Activated CD4-positive, alpha-beta T cell treated with anti-CD3 and anti-CD28 coated beads, Interleukin-2, amount 50 U/mL, for 1 hour (primary cell): ENCODE measurements at places on chromosomes 12 and 14.

DNA sequence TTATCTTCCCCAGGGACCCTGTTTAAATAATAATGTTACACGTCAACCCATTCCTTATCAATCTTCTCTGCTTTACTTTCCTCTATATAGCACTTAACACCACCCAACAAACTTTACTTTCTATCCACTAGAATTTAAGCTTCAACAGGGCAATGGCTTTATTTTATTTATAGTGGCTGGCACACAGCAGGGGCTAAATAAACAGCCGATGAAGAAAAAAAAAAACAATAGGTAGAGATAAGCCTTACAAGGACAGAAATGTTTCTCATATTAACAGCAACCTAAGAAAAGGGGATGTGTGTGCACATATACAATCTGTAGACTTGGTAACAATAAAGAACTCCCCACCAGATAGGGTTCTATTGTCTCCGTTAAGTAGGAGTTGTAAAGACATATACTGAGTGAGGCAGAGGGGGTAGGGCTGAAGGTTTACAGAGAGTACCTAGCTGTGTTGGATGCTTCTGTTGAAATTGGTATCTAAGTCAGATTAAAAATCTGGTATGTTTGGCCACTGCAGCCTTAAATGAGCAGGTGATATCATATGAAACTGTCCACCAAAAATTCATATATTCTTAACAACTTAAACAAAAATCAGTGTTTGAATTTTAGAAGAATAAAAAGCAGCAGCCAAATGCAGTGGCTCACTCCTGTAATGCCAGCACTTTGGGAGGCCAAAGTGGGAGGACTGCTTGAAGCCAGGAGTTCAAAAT, 24.7 kb upstream of the AP4S1 start:
- no peak for DNase-seq

DNA sequence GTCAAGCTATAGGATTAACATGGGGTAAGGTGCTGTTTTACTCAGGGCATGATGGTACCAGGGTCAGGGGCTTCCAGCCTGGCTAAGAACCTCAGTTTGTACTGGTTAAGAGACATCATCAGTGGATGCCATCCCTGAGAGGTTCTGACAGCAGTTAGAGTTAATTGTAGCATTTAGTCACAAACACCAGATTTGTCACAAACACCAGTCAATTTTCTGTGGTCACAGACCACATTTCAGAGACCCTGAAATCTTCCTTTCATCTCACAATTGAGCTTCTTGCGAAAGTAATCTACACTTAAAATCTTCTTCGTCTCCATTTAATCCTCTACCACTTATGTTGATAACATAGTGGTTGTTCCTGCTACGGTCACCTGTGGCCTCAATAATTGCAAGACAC, 143.0 kb upstream of the EGLN3 start:
- no peak for DNase-seq

GRCh38 chr12:113162102-113163029, 12.8 kb downstream of the CFAP73 start:
- no peak for DNase-seq

DNA sequence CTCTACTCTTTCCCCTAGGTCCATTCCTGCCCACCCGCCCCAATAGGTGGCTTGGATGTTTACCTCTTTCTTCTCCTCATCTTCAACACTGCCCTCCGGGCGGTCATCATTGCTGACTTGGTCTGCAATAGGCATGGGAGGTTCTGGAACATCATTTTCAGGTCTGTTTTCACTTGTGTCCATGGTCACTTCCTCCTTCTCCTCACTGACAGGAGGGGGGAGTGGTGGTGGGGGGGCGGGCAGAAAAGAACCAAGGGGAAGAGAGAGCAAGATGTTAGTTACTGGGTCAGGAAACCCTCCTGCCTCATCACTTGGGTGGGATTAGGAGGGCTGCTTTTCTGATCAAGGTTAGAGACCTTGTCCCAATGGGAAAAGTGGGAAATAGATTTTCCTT, 12.1 kb upstream of the CDH24 start:
- no peak for DNase-seq

GRCh38 chr12:49664591-49665239, 41.4 kb downstream of the PRPF40B start:
- DNase-seq = no peak

GRCh38 chr12:23618718-23619117, 330.8 kb downstream of the SOX5 start:
- DNase-seq = no peak

DNA sequence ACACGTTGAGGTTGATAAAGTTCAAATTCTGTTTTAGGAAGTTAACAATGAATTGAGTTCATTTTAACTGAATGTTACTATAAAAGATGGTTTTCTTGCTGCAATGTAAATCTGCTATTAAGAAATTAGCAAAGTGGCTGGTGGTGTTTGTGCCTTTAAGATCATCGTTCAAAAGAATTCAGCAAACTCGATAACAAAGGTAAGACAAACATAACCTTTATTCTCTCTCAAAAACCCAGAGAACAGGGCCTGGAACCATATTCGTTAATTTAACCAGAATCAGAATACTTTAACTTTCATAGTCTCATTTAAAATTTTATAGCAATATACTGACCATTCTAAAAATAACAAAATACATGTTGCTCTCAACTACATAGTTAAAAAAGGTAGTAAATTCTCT, 3.4 kb downstream of the TMEM30B start:
- DNase-seq = no peak

- no peak for DNase-seq
Observed at GRCh38 chr14:31253746-31254471, 46.3 kb upstream of the HECTD1 start.

- DNase-seq = no peak
Observed at GRCh38 chr14:60174352-60175254, 9.4 kb upstream of the DHRS7 start.

- DNase-seq = no peak
Observed at GRCh38 chr12:75120311-75120711, 89.3 kb downstream of the KCNC2 start.
